Fibroblast of upper back skin (primary cell): ENCODE measurements at places on chromosomes 7 and 10.

DNA sequence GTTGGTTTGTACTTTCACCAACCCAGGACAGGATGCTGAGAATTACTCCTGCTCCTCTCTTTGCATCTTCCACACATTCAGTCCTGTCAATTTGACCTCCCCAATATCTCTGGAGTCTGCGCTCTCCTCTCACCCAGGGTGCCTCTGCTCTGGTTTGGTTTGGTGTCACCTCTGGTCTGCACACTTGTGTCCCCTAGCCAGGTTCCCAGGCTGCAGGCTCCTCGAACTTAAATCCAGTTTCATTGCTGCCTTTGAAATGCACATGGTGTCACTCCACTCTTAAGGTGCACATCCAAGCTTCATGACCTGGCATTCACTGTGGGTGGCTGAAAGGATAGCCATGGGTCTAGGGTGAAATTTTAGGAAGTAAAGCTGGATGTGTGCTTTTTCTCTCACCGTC, 271.6 kb downstream of the RPS24 start:
- DNase-seq: no peak

GRCh38 chr7:104207348-104207730, 474 bp downstream of the ORC5 start:
- DNase-seq: no peak

GRCh38 chr10:26477501-26477900, 39.4 kb downstream of the APBB1IP start:
- DNase-seq: no peak

DNA sequence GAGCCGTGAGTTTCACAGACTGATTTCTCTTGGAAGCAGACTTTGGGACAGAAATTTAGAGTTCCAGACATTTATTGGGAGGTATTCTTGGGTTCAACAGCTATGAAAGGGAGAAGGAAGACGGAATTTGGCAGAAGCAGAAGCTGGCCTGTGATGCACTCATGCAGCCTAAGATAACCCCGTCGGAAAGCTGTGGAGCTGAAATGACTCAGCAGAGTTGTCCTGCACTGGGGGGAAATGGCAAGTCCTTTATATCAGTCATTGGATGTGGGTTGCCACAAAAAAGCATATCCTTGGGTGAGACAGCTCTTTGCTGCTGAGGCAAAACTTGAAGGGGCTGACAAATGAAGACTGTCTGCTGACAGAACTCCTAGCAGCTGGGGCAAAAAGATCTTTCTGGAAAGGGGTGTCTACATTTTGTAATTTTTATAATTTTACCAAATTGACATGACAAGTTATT, 11.5 kb upstream of the MICU1 start:
- DNase-seq: peak; percentile 77

DNA sequence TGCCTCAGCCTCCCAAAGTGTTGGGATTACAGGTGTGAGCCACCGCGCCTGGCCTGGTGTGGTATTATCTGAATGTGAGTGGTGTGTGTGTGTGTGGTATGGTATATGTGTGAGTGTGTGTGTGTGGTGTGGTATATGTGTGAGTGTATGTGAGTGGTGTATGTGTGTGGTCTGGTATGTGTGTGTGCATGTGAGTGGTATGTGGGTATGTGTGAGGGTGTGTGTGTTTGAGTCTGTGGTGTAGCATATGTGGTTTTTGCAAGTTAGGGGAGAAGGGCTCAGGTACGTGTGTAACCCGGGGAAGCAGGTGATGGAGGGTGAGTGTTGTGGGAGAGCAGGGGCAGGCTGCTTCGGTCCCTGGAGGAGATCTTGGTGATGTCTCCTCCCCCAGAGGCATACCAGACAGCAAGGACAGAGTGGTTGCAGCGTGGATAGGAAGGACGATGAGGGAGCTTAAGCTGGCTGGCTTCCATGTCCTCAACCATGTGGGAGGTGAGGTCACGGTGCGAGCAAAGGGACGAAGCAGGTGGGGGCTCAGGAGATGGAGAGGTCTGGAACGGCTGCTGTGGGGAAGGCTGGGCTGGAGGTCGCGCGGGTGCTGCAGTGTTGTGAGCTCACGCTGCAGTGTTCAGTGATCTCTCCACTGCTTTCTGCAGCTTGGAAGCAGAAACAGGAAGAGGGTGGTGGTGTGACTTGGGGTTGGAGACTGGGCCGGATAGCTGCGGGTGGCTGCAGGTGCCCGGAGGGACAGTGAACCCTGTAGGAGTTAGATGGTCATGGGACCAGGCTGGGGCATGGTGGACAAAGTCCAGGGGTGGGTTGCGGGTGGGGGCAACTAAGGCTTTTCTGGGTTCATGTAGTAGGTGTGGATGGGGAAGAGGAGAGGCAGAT, 5.0 kb downstream of the ZYX start:
- no peak for DNase-seq

GRCh38 chr7:136136906-136137454, 159.8 kb upstream of the MTPN start:
- DNase-seq: no peak

- DNase-seq: no peak
Measured at GRCh38 chr10:125781374-125781773, 5.8 kb upstream of the MMP21 start.

DNA sequence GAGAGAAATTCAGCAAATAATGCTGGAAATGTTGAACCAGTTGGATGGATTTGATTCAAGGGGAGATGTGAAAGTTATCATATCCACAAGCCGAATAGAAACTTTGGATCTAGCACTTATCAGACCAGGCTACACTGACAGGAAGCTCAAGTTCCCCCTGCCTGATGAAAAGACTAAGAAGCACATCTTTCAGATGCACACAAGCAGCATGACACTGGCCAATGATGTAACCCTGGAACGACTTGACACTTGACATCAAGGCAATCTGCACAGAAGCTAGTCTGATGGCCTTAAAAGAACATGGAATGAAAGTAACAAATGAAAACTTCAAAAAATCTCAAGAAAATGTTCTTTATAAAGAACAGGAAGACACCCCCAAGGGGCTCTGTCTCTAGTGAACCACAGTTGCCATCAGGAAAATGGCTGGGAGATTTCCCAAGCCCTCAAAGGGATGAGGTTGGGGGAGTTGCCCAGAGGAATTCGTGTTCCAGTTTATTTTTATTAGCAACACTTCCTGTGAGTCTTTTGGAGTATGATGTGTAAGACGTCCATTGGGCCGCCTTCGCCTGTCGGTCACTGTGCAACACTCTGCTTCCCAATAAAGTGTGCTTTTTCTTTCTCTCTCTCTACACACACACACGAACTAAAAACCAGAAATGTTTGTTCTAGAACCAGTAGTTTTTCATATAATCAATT, 200.0 kb downstream of the HIBADH start:
- no peak for DNase-seq

GRCh38 chr7:27099453-27100370, 2.8 kb downstream of the HOXA2 start:
- no peak for DNase-seq

DNA sequence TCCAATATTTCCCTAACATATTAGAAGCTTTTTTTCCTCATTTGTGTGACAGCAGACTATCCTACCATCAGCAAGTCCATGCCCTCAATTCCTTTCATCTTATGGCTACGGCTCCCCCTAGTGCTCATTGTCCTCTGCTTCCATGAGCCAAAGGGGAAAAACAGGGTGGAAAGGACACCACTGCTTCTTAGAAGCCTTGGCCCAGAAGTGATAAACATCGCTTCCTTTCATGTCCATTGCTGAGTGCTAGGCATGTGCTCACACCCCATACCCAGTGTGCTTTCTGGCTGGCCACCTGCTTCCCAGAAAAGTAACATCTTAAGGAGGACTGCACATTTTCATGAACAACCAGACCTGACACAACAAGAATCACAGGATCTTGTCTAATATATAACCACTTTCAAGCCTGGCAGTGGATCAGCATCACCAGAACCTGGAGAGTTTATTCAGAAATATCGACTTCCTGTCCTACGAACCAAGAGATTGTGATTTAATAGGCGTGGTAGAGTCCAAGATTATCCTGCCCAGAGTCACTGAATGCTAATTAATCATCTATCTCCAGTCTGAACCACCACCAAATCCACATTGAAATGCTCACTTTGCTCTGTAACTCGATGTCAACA, 650.5 kb upstream of the SORCS1 start:
- DNase-seq: peak; percentile 63

GRCh38 chr10:89346405-89347254, 18.8 kb downstream of the IFIT3 start:
- peak; percentile 62 for DNase-seq

GRCh38 chr10:127695431-127695830, 41.6 kb upstream of the FOXI2 start:
- DNase-seq: no peak

DNA sequence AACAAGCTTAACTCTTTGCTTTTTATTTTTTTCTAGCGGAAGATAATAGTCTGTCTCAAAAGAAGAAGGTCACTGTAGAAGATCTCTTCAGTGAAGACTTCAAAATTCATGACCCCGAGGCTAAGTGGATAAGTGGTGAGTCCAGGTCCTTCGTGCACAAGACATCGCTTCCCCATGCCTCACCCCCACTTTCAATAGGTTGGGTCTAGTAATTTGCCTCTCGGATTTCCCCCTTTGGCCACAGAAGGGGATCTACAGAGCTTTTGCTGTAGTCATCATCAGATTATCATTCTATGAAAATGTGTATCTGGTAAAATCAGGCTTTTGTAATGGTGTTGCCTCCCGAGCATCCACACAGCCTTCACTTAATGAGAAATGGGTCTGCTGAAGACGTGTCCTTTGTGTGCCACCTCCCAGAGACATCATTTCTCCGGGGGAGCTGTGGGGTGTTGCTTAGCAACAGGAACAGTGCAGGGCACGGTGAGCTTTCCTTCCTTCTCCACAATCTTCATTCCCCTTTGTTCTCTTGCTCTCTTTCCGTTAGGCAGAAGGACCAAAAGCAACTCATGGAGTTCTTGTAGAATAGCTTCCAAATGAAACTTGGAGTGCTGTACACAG, 422.8 kb downstream of the DPP6 start:
- DNase-seq: no peak

- DNase-seq: peak; percentile 82
Measured at GRCh38 chr10:72800000-72800740, 93.4 kb upstream of the OIT3 start.

GRCh38 chr7:156376317-156376716, 264.3 kb upstream of the RNF32 start:
- DNase-seq: no peak

DNA sequence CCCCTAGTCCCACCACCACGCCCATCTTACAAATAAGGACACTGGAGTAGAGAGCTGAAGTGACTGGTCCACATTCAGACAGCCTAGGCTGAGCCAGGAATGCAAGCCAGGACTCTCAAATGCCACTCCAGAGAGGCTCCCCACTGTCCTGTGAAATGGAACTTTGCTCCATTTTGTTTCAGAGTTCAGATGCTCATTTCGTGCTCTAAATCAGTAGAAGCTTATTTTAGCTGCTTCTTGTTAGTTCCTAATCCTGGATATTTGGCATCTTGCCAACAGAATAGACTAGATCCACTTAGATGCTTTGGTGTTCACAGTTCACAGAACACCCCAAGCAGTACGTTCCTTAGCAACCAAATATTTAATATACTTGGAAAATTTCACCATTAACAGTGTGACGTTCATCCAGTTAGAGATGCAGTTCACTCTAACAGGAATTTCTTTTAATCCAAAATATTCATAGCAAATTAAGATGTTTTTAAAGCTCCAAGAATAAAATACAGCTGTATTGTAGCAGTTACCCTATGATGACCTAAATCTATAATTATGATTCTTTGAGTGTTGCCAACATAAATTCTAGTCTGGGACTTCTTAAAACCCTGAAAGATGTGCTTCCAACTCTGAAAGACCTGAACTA, 7.3 kb downstream of the MMP21 start:
- DNase-seq: peak; percentile 21
